Right hindlimb (tissue), 1 donor: ENCODE measurements at places on chromosomes 6 and 20.

DNA sequence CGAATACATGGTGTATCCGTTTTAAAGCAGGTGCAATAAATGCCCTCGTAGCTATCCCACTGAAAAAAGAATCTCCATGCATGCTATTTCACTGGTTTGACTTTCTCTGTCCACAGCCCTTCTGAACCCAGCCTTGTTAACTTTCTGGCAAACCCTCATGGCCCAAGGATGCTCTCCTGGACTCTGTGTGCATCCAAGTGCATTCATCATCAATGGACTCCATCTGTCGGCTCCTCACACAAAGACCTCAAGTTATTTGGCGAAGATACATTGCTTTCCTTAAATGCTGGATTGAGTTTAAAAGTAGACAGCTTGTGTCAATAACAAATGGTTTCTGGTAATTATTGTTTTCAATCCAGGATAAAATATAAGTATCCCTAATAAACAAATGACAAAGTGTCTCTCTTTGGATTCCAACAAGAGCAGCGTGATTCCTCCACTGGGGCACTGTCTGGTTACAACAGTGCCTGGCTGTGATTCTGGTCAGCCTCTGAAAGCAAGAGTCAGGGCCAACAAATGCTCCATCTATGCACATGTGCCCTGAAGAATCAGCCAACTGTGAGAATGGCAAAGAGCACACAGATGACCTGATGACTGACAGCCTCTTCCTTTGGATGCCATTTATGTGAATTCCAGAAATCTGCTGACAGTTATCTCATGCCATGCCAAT lies 55.7 kb downstream of the FYN start:
- DNase-seq: no peak

GRCh38 chr6:167111597-167111996 lies 11.3 kb upstream of the CCR6 start:
- no peak for DNase-seq

GRCh38 chr6:140661691-140662090 lies 1287.2 kb upstream of the CITED2 start:
- no peak for DNase-seq

DNA sequence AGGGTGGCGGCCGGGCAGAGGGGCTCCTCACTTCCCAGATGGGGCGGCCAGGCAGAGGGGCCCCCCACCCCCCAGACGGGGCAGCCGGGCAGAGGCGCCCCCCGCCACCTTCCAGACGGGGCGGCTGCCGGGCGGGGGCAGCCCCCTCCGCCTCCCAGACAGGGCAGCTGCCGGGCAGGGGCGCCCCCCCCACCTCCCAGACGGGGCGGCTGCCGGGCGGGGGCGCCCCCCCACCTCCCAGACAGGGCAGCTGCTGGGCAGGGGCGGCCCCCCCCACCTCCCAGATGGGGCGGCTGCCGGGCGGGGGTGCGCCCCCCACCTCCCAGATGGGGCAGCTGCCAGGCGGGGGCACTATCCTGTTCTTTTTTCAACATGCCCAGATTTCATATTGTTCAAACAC lies 78.2 kb upstream of the DST start:
- DNase-seq: no peak

DNA sequence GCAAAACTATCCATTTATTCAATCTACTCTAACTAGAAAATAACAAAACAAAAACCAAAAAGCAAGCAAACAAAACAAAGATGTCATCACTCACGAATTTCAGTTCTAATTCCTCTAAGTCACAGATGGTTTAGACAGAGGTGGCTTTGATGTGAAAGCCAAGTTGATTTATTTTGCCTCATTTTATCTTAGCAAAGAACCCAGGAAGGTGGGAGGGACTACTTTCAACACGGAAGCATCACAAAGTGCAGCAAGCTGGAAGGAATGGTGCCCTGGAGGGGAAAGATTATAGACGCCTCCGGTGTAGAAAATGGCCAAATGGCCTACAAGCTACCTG lies 88.4 kb downstream of the LAMP5 start:
- DNase-seq: no peak

DNA sequence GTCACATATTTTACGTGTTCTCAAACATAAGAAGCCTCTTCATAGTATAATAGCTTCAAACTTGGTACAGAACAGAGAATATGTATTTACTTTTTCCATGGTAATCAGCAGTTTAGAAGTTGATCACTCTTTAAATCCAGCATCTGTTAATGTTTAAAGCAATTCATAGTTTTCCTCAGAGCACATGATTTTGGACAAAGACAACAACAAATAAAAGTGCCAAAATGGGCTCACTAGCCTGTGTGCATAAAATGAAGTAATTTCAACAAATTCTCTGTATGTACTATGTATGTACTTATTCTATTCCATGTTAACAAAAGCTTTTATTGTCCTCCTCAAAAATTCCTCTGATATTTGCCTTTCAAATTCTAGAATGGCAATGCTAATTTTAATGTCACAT lies 38.1 kb upstream of the UST start:
- no peak for DNase-seq

DNA sequence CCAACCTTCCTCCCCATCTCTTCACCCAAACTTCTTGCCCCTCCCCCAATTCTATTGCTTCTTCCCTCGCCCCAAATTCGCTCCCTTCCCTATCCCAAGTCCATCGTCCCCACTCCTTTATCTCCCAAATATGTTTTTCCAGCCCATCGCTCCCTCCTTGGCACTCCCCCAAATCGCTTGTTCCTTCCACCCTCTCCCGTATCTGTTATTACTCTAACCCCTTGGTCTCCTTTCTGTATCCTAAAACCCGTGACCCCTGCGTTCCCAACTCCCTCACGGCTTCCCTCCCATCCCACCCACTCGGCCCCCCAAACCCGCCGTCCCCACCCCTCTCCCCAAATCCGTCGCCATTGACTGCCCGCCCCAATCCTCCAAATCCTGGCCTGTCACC lies 584 bp downstream of the MTCH1 start:
- DNase-seq: no peak

GRCh38 chr6:26270486-26270861 lies 94.5 kb upstream of the BTN3A2 start:
- no peak for DNase-seq

DNA sequence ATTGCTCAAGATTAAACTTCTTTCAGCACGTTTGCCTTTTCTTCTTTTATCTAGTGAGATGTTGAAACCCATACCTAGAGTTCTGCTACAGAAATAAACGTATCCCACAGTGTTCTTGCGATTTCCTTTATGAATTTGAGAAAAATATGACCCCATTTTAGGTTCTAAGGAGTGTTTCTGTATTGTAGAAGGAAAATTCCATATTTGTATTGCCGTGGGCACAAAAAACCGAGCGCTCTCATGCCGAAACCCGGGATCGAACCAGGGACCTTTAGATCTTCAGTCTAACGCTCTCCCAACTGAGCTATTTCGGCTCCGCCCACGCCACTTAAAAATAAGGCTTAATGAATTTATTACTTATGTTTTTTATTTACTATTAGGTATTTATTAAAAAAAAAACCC lies 23.7 kb downstream of the ZNF311 start:
- DNase-seq: peak; percentile 85

DNA sequence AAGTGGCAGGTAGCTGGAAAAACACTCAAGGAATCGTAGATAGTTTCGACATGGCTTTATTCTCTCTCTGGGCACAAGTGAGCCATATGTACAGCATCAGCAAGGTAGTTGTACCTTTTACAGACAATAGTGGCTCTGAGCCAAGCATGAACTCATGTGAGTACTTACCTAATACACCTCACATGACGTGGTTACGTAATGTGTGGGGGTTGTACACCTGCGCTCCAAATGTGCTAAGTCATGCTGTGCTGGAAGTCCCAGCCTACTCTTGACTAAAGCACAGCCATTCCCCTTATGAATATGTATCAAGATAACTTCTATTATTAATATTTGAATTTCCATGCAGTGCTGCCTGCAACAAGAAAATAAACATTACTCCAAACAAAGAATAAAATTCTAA lies 78.8 kb upstream of the HMGN3 start:
- DNase-seq: no peak

DNA sequence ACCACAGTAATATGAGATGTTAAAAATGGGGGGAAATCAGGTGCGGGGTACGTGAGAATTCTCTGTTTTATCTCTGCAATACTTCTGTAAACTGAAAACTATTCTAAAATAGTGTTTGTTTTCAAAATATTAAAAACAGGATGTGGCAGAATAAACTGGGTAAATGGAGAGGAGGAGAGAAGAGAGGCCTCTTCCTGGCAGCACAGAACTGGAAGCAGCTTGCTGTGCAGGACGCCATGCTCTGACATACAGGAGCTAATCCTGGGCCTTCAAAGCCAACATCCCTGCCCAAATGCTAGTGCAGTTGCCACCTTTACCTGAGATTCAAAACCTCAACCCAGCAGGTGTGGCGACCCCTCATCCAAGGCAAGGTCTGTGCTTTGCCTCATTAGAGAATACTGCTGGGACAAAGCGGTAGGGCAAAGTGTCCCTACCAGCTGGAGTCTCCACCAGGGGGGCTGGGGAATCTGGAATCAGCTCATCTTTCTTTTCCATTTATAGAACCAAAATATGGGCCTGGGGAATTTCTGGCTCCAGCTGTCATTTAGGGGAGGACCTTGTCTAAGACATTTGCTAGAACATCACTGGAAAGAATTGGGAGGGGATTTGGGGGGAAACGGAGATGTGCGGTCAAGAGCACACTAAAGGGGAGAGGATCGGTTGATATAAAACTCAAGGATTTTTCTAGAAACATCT lies 67.3 kb downstream of the SCML4 start:
- peak; percentile 26 for DNase-seq

DNA sequence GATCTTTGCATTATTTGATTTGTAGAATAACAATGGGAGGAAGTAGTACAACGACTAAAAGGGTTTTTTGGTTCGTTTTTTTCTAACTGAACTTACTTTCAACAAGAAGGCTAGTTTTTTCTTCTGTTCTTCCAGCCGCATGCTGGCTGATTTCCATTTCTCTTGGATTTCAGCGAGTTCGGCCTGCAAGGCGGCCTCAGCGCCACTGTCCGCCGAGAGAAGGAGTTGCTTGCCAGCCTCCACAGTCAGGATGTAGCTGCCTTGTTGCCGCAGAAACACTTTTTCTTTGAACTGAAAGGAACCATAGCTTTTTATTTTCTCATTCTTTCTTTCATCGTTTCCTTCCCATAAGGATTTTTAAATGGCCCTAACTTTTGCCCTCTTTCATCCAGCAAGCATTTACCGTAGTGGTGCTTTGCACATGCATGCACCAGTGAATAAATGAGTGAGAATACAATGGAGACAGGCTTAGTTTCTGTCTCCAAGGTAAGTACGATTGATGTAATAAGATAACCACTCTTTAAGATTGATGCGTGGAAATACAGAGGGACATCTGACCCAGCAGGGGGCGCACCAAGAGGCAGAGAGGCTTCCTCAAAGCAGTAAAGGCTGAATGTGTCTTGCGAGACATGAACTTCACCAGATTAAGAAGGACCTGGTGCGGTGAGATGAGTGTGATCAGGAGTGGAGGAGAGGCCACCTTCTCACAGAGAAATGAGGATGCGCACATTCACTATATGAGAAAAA lies 398.8 kb downstream of the ESR1 start:
- no peak for DNase-seq

DNA sequence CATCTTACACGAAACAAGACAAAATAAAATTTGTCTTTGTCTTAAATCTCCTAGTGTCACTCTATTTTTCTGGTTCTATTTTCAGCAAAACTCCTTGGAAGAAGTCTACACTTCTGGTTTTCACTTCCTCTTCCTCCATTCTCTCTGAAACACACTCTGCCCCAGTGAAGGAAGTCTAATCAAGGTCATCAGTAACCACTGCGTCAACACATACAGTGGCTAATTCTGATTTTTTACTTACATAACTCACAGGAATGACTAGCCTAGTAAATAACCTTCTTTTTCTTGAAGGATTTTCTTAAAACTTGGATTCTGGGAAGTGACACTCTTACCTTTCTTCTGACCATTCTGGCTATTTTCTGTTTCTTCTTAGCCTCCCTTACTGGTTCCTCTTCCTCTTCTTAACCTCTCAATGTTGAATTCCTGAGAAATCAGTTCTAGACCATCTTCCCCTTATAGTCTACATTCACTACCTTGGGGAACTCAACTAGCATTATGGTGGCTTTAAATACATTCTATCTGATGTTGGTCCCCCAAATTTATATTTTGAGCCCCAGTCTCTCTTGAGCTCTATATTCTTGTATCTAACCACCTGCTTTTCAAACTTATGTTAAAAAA lies 37.5 kb downstream of the AIG1 start:
- no peak for DNase-seq

DNA sequence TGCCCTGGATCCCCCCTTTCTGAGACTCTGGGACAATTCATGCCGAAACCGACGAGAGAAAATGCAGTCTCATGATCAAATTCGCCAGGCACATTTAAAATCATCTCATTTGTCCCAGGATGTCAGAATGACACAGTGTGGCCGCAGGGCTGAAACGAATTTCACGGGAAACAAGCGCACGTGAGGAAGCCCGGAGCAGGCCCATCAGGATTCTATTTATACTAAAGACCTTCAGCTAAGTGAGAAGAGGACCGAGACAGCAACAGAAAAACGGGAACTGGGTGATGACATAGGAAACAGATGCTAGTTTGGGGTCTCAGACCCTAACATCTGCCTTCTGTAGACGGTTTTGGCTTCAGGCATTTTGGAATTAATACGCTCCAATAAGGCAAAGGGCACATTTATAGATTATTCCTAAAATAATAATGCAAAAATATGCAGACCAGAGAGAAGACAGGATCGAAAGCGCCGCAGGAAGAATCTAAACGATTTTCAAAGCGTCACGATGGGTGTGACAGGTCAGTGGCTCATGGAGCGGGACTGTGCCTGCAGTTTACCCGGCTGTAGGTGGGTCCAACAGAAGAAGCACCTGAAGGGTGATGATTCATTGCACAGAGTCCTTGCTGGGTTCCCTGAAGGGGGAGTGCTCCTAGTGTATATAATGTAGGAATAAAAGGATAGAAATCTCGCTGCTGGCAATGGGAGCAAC lies 80.8 kb upstream of the MPC1 start:
- DNase-seq: no peak

- no peak for DNase-seq
Observed at GRCh38 chr6:4883298-4883697, 107.1 kb downstream of the CDYL start.

- DNase-seq: no peak
Observed at GRCh38 chr6:101477436-101477835, 83.9 kb downstream of the GRIK2 start.

DNA sequence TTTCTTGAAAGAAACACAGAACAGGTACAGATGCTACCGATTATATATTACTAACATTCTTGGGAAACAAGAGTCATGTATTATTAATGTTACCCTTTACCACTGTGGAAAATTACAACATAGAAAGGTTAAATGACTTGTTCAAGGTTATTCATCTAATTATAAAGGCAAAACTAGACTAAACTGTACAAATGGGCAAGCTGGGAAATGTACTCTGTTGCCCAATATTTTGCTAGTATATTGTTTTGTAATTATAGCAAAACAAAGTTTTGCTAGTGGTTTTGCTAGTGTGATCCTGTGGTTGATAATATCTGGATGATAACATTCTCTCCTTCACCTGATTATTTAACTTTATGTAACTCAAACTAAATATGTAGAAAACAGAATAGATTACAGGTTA lies 96.5 kb downstream of the TINAG start:
- DNase-seq: no peak

- DNase-seq: peak; percentile 11
Observed at GRCh38 chr20:53941680-53942471, 128.5 kb downstream of the BCAS1 start.

GRCh38 chr20:21804802-21805201 lies 99.3 kb downstream of the PAX1 start:
- DNase-seq: peak; percentile 76

GRCh38 chr6:102327697-102328225 lies 934.3 kb downstream of the GRIK2 start:
- no peak for DNase-seq

GRCh38 chr6:27839626-27840475 lies 72.3 kb downstream of the OR2B2 start:
- peak; percentile 86 for DNase-seq
